ENCODE measurements at places on chromosomes 13 and 19.

- no peak for DNase-seq
Measured at GRCh38 chr13:111328574-111329410, 8.3 kb downstream of the TEX29 start.

DNA sequence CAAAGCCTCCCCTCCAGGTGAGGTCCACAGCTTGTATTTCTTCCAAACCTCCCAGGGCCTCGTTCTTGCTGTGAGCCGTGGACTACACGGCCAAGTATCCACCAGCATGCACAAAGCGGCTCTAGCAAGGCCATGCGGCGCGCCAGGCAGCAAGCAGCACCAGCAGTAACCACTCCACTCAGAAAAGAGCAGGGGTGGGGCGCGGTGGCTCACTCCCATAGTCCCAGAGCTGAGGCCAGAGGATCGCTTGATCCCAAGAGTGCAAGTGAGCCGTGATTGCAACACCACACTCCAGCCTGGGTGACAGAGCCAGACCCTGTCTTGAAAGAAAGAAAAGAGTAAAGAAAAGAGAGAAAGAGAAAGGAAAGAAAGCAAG is 4.7 kb downstream of the CCDC8 start:
- peak; percentile 89 for DNase-seq

GRCh38 chr19:28920269-28921066 is 292.5 kb downstream of the UQCRFS1 start:
- no peak for DNase-seq

DNA sequence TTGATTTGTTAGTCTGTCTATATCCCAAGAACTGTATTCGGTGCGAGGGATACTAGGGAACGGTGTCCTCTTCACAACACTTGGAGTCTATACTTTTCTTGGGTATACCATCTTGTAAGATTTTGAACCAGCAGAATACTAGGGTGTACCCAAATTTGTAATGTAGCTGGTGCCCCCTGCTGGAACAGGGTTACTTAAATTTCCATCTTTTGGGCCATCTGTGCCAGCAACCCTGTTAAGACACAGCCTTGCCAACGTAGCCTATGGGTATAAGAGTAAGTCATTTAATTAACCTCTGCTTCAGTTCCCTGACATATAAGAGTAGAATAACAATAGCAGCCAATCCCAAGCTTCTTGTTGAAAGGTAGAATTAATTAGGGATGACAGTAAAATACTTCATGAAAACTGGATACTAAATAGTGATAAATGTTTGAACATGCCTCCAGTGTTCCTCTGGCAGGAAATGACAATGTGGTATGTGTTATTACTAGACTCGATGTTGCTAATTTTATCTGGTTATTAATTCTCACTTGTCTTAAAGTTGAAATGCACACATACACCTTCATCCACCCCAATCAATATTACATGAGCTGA is 607.6 kb downstream of the FGF9 start:
- no peak for DNase-seq

DNA sequence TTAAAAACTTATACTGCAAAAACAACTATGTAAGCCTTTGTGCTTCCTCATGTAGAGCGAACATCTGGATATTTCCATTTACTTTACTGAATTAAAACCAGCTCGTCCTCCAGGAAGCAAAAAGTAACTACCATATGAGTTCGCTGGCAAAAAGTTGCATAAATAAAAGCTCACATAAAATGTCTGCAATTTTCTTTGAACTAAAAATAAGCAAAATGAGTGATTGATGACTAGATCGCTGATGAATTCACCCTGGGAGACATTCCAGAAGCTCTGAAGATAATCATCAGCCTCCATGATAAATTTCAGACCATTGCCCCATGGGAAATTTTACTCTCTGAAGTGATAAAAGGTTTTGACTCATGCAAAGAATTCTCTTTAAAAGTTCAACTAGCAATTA is 67.3 kb upstream of the SACS start:
- DNase-seq: no peak
